Keratinocyte (primary cell): ENCODE measurements at places on chromosomes 4 and X. TPM values are rescaled to one million over a fixed set of nuclear protein-coding genes. Genes with fewer than 3 reads are reported as not detected.

- no peak overlapping the region for H3K4me3 ChIP-seq
- H3K27ac ChIP-seq = no peak overlapping the region
- H3K4me1 ChIP-seq = peaks cover 10% of the 10 kb centered on the region
- no peak for DNase-seq
- H3K27me3 ChIP-seq = no peaks in the 10 kb centered on the region
Observed at GRCh38 chr4:86957215-86957614, 22.4 kb downstream of the AFF1 start.

GRCh38 chr4:14452764-14453163 is 549.5 kb upstream of the CPEB2 start:
- no peak overlapping the region for H3K4me3 ChIP-seq
- H3K27ac ChIP-seq = no peak overlapping the region
- no peaks in the 10 kb centered on the region for H3K4me1 ChIP-seq
- no peak for DNase-seq
- H3K36me3 ChIP-seq = no peaks in the 10 kb centered on the region

DNA sequence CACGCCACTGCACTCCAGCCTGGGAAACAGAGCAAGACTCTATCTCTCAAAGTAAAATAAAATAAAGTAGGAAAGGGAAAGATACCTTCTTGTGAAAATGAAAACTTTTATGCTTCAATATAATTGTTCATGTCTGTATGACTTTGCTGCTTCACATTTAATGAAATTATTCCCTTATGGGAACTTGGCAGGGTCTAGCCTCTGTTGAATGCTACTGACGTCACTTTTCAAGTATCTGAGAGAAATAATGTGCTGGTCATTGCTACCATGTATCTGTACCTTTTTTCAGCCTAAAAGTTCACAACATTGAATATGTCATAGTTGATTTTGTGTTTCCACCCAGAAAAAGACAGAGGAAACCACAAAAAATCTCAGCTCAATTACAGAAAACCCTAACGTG is 65.2 kb downstream of the PRDM5 start:
- DNase-seq = no peak
- no peak overlapping the region for H3K4me3 ChIP-seq
- no peaks in the 10 kb centered on the region for H3K27me3 ChIP-seq
- H3K27ac ChIP-seq = no peak overlapping the region
- no peaks in the 10 kb centered on the region for H3K4me1 ChIP-seq
- no peaks in the 10 kb centered on the region for H3K36me3 ChIP-seq

DNA sequence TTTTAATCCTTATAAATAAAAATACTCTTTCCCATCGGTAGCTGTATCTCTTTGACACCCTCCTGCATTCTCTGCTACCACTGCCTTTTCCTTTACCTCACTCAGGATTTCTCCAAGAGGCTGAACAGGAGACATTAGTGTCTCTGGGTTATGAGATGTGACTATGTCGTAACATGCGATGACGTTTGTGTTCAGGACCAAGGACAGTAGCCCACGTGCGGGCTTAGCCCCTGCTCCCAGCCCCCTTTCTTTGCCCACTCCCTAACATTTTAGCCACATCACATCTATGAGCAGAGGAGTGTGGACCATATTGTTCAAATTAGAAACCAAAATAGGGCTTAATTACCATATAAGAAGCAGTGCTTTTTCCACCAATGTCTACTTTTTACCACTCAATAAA is 369.3 kb downstream of the FBXW7 start:
- no peak for DNase-seq
- no peaks in the 10 kb centered on the region for H3K27me3 ChIP-seq
- no peak overlapping the region for H3K27ac ChIP-seq
- H3K36me3 ChIP-seq = no peaks in the 10 kb centered on the region
- no peaks in the 10 kb centered on the region for H3K4me1 ChIP-seq
- H3K4me3 ChIP-seq = no peak overlapping the region

GRCh38 chr4:16418814-16419213 is 192.5 kb upstream of the TAPT1 start:
- H3K4me3 ChIP-seq = no peak overlapping the region
- H3K4me1 ChIP-seq = peaks cover 3% of the 10 kb centered on the region
- H3K27me3 ChIP-seq = no peaks in the 10 kb centered on the region
- no peak for DNase-seq

BST1 gene
- 0.58 to 1.2 TPM (median 1.1 TPM) in 3 replicates for polyA plus RNA-seq

SPANXB1 gene
- not detected in 3 replicates for polyA plus RNA-seq
